ENCODE measurements at places on chromosomes 7 and 10.

DNA sequence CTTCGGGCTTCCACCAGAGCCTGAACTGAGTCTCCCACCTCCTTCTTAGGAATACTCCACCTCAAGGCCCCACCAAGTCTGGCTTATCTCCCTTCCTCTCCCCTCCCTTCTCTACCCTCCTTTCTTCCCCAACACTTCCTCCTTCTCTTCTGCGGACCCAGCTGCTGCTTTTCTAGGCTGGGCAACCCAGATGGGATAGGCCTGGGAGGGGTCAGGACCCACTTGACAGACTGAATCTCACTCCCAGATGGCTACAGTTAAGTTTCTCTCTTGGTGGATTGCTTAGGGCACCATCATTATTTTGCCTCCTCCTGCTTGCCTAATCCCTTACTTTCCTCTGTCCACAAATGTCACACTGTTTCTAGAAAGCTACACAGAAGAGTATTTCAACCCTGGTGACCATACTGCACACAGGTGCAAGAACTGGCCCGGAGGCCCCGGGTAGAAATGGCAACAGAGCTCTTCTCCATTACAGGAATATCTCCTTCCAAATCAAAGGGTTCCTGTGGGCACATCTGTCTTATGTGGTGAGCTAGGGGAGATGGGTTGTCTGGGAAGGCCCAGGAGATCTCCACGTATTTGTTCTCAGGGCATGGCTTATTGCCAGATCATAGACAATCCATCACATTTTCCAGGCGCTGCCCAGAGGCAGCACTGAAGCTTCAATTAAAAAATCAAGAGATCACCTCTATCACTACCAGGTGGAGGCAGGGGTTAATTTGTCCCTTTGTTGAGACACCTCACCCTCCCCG is 5.1 kb upstream of the HOXA11 start:
- no peak for DNase-seq
- no peak overlapping the region for H3K4me3 ChIP-seq
- no peaks in the 10 kb centered on the region for H3K4me1 ChIP-seq
- H3K27ac ChIP-seq = peak overlapping the region; percentile 15
- H3K36me3 ChIP-seq = no peaks in the 10 kb centered on the region
- peaks cover 89% of the 10 kb centered on the region for H3K27me3 ChIP-seq

DNA sequence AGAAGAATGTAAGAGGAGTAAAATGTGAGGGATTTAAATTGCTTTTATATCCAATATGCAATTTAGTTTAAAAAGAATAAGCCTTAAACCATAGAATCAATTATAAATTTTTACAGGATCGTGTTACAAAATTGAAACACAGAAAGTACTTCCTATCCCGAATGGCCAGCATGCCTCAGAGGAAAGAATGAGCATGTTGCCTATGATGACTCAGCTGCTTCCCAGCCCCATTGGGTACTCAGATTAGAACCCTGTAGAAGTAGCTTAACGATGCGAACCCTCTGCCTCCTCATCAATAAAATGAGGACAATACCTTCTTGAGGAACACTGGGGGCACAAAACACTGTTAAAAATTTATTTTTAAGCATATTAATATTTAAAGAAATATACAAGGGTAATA is 113.4 kb upstream of the CDK1 start:
- H3K36me3 ChIP-seq = peaks cover 9% of the 10 kb centered on the region
- DNase-seq = no peak
- H3K4me1 ChIP-seq = peaks cover 32% of the 10 kb centered on the region
- H3K4me3 ChIP-seq = no peak overlapping the region

GRCh38 chr7:25304691-25305090 is 76.4 kb upstream of the NPVF start:
- peaks cover 10% of the 10 kb centered on the region for H3K27me3 ChIP-seq
- H3K27ac ChIP-seq = no peak overlapping the region
- H3K4me3 ChIP-seq = no peak overlapping the region
- H3K4me1 ChIP-seq = no peaks in the 10 kb centered on the region
- no peaks in the 10 kb centered on the region for H3K36me3 ChIP-seq
- DNase-seq = no peak

DNA sequence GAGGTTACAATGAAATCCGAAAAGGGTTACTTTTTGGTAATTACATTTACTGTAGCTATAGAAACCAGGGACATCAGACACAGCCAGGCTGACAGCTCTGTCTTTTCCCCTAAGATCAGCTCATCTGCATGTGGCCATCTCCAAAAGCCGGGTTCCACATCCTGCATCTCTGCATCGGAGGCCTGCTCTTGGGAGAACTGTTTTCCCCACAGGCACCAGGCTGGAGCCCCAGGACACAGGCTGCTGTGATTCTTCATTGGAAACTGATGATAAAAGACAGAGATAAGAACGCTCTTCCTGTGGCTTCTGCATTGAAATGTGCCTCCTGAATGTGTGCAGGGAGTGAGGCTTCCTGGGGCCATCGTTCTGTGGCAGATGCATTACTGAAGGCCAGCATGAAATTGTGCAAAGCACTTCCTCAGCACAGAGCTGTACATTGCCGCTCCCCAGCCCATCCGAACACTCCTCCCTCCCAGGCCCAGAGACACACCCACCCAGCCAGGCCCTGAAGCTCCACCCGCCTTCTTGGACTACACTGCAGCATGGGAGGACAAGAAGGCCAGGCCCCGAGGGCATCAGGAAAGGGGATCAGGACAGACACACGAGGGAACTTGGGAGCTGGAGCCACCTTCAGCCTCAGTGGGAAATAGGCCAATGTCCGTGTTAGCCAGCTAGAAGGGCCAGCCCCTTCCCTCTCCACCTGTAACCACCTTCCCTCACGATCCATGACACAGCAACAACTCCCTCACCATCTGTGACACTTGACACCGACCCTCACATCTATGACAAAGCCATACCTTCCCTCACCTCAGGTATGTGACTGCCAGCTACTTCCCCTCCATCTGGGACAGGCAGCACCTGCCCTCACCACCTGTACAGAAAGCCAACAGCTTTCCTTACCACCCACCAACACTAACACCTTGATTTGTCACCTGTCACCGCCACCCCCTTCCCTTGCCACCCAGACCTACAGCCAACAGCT is 113.2 kb downstream of the GRID1 start:
- H3K4me3 ChIP-seq = no peak overlapping the region
- H3K27me3 ChIP-seq = no peaks in the 10 kb centered on the region
- no peak for DNase-seq
- H3K4me1 ChIP-seq = no peaks in the 10 kb centered on the region
- H3K27ac ChIP-seq = no peak overlapping the region

DNA sequence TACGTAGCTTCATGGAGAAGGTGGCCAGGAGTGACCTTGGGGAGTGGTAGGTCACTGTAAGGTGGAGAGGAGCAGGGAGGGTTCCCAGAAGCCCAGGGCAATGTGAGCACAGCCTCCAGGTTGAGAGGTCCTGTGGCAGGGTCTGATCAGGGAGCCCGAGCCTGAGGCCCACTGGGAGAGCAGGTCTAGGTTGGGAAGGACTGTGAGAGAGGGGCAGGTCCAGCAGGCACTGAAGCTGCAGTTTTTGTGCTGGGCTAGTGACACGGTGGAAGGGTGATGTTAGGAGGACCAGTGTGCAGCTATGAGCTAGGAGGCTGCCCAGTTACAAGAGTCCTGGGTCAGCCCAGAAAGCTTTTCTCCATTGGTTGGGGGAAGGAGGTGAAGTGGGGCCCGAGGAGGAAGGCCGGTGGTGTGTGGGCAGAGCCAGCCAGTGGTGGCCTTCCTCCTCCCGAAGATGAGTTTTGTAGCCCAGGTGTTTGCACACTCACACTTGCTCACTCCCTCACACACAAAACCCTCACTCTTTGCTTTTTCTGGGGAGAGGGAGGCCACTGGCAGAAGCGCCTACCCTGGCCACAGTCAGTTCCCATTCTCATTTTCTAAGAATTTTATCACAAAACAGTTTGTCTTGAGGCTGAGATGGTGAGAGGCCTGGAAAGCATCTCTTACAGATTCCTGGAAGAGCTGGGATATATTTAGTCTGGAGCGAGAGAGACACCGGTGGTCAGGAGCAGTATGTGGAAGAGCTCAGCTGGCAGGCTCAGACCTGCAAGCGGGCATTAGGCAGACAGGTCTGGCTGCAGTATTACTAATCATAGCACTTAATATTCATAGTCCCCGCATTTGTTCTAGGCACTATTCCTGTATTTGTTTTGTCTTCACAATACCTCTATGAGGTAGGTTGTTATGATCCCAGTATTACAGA is 57.1 kb downstream of the ZNF467 start:
- H3K4me1 ChIP-seq = peaks cover 13% of the 10 kb centered on the region
- peak overlapping the region; percentile 83 for H3K4me3 ChIP-seq
- no peak overlapping the region for H3K27ac ChIP-seq
- H3K36me3 ChIP-seq = no peaks in the 10 kb centered on the region
- H3K27me3 ChIP-seq = peaks cover 4% of the 10 kb centered on the region

GRCh38 chr10:2893991-2894390 is 173.4 kb upstream of the PFKP start:
- no peaks in the 10 kb centered on the region for H3K36me3 ChIP-seq
- no peak overlapping the region for H3K27ac ChIP-seq
- H3K4me1 ChIP-seq = no peaks in the 10 kb centered on the region

- no peak for DNase-seq
- H3K4me1 ChIP-seq = no peaks in the 10 kb centered on the region
- no peak overlapping the region for H3K4me3 ChIP-seq
- H3K27ac ChIP-seq = no peak overlapping the region
- H3K36me3 ChIP-seq = peaks cover 2% of the 10 kb centered on the region
Measured at GRCh38 chr7:97732565-97733275, 834 bp downstream of the TAC1 start.

DNA sequence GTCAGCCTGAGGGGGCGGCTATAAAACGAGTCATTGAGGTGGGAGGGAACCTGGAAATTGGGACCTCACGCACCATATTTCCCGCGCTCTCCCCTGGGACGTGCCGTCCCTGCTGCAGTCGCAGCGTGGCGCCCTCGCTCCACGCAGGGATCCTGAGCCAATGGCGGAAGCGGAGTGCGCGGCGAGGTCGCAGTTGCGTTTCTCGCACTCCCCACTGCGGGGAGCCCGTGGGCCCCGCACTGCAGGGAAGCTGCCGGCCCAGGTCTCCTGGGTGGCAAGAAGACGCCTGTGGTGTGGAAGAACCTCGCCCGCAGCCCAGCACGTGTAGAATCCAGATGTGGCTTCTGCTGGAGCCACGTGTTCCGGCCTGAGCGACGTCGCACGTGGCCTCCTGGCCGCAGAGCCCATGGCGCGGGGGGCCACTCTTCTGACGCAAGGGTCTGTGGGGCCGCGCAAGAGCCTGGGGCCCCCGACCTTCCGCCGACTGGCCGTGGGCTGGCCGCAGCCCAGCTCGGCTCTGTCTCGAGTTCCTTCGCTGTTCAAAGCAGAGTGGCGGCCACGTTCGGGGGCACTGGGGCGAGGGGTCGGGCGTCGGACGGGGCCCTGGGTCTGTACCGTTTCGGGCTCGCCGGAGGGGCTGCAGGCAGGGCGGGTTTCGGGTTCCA is 26.4 kb downstream of the HIF1AN start:
- H3K27ac ChIP-seq = no peak overlapping the region
- H3K27me3 ChIP-seq = peaks cover 34% of the 10 kb centered on the region
- peaks cover 7% of the 10 kb centered on the region for H3K36me3 ChIP-seq
- no peak overlapping the region for H3K4me3 ChIP-seq
- peak; percentile 72 for DNase-seq
- peaks cover 6% of the 10 kb centered on the region for H3K4me1 ChIP-seq

DNA sequence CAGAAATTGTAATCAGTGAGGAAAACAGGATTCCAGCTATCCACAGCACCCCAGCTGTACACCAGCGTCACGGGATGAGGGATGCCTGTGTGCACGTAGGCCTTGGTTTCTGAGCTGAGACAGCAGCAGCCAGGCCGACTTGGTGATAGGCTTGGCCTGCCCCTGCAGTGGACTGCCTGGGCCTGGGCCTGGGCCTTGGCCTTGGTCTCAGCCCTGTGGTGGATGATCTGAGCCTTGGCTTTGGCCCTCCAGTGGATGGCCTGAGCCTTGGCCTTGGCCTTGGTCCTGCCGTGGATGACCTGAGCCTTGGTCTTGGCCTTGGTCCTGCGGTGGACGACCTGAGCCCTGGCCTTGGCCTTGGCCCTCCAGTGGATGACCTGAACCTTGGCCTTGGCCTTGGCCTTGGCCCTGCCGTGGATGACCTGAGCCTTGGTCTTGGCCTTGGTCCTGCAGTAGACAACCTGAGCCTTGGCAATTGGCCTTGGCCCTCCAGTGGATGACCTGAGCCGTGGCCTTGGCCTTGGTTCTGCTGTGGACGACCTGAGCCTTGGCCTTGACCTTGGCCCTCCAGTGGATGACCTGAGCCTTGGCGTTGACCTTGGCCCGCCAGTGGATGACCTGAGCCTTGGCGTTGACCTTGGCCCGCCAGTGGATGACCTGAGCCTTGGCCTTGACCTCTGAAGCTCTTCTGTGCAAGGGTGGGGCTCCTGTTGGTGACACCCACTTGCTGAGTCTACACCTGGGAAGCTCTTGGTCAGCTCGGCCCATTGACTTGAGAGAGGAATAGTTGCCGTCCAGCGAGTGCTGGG is 93.8 kb downstream of the CUX1 start:
- no peaks in the 10 kb centered on the region for H3K27me3 ChIP-seq
- H3K36me3 ChIP-seq = no peaks in the 10 kb centered on the region
- no peak overlapping the region for H3K4me3 ChIP-seq
- DNase-seq = no peak
- H3K27ac ChIP-seq = no peak overlapping the region

GRCh38 chr10:113060201-113061053 is 110.4 kb downstream of the TCF7L2 start:
- H3K4me3 ChIP-seq = no peak overlapping the region
- H3K27me3 ChIP-seq = peaks cover 6% of the 10 kb centered on the region
- H3K4me1 ChIP-seq = no peaks in the 10 kb centered on the region
- no peak for DNase-seq
- H3K36me3 ChIP-seq = no peaks in the 10 kb centered on the region

DNA sequence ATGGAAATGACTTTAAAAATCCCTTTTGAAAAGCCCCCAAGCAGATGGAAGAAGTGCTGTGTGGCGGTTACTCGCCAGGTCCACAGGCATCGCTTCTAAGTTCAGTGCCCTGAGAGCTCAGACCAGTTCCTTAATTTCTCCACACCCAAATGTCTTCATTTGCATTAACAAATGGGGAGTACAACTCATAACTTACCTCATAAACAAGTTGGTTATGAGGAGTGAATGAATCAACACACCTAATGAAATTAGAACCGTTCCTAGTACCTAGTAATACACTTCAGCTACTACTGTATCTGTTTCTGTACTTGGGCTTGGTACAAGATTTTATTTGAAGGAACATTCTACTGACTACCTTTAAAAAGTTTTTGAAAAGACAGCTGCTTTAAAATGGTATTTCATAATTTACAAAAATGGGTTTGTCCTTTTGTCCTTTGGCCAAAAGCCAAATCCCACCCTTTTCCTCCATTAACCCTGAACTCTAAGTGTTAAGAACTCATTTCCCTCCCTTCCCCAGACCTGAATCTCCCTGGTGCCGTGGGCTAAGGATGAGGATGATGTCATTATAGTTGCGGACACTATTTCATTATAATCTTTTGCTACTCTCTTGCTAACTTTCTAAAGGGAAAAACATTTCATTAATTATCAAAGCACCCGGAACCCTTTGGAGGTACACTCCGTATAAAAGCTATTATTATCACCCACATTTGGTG is 221.5 kb upstream of the CELF2 start:
- H3K4me1 ChIP-seq = no peaks in the 10 kb centered on the region
- peaks cover 14% of the 10 kb centered on the region for H3K27me3 ChIP-seq
- H3K36me3 ChIP-seq = no peaks in the 10 kb centered on the region
- DNase-seq = no peak

- DNase-seq = no peak
- peaks cover 5% of the 10 kb centered on the region for H3K27me3 ChIP-seq
- H3K4me3 ChIP-seq = no peak overlapping the region
Measured at GRCh38 chr7:39509436-39509835, 56.8 kb upstream of the YAE1 start.
